ENCODE measurements at places on chromosomes 7 and 10.
A peak's percentile ranks its signal among the peaks of the same experiment; 100 is the strongest.

DNA sequence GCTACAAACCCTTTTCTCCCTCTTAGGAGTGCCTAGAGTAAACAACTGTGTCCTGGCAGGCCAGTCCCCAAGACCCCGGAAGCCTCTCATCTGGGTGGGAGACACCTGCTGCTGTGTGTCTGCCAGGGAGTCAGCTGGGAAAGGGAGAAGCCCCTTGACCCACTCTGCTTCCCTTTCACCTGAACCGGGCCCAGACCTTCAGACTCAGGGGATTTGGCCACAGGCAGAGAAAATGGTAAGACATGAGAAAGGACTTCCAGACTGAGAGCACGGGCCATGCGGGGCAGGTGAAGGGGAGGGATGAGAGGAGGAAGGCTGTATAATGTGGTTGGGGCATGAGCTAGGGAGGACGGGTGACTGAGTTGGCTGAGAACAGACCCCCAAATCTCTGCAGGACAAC, 36.0 kb upstream of the NPFFR1 start:
- no peak for DNase-seq

DNA sequence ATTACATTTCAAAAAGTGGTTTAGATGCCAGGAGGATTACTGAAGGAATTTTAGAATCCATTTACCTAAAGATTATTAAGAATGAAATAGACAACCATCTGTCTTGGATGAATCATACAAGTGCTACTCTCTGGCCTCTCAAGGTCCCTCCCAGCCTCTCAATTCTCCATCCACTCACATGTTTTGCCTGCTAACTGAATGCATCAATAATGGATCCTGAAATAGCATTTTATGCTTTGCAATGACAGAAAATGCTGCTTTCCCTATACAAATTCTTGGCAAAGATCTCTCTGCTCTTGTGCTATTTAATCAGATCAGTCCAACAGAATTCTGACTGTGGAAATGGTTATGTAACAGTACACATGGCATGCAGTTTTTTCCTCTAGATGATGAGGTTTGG, 68.1 kb downstream of the HBP1 start:
- DNase-seq: no peak

GRCh38 chr7:4712281-4713182, 30.4 kb downstream of the FOXK1 start:
- no peak for DNase-seq

- no peak for DNase-seq
These were observed 477.1 kb downstream of the RPS24 start for GRCh38 chr10:78510566-78511323.

DNA sequence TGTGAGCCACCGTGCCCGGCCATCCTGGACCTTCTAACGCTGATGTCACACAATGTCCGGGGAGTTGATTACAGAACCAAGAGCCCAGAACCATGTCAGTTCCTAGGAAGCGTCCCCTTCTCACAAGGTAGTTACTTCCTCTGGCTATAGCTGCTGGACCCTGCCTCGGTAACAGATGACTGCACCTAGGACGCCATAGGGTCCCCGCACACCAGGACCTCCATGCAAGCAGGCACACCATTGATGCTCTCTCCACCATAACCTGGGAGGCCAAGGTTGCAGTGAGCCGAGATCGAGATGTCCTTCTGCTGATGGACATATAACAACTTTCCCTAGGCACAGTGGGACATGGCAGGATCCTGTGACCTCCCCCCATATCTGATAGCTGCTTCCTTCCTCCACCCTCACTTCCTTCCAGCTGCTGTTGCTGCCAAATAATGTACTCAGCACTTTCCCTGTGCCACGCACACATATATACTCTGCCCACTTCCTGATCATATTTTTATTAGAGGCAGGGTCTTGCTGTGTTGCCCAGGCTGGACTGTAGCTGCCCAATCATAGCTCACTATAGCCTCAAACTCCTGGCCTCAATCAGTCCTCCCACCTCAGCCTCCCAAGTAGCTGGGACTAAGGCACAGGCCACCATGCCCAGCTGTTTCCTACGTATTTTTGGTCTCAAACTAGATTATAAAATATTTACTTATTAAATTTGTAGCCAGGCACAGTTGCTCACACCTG, 3.5 kb upstream of the SNX8 start:
- no peak for DNase-seq

GRCh38 chr7:30708983-30709382, 26.7 kb upstream of the CRHR2 start:
- DNase-seq: no peak

DNA sequence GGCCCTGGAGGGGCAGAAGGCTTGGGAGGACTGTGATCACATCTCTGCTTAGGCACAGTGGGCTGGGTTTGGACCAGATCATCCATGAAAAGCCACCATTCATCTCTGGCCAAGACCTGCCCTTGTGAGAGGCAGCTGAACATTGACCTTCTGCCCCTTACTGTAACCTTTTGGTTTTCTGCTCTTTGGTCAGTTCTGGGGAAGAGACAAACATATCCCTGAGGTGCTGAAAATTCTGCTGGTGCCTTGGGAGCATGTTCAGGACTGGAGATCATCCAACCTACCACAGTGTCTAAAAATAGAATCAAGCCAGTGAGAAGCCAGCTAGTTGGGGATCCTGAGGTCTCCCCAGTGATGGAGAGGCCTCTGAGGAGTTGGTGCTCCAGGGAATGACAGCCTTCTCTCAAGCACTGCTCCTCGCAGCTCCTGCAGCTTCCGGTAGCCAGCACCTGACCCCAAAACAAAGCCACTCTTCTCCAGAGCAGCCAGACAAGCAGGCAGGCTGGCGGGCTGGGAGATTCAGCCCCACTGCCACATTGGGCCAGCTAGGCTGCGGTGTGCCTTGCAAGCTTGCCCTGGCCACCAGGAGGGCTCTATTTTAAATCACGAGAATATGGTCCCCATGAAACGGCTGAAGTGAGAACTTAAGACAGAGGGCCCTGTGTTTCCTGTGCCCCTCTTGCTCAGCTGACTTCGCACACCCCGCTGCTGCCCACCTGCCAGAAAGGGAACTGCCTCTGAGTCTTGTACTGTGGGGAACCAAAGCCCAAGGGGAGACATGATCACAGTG, 37.8 kb upstream of the UBE2H start:
- peak; percentile 3 for DNase-seq

GRCh38 chr7:155531681-155532080, 14.7 kb downstream of the CNPY1 start:
- DNase-seq: no peak

DNA sequence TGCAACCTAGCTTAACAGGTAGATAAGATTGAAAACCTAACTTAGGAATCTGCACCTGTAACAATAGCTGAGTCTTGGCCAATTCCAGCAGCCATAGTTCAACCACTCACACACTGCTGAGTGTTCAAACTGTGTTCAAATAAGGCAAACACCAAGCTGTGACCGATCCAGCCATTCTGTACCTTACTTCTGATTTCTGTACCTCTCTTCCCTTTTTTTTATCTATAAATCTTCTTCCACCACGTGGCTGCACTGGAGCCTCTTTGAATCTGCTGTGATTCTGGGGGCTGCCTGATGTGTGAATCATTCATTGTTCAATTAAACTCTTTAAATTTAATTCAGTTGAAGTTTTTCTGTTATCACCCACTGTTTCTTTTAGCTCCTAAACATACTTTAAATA, 15.7 kb upstream of the FOXL3 start:
- DNase-seq: no peak

- DNase-seq: no peak
These were observed 104.3 kb downstream of the TRIM24 start for GRCh38 chr7:138564365-138564764.

GRCh38 chr10:89224739-89225443, 17.8 kb upstream of the CH25H start:
- peak; percentile 43 for DNase-seq

- DNase-seq: no peak
These were observed 96.6 kb upstream of the PARD3 start for GRCh38 chr10:34911661-34912205.

DNA sequence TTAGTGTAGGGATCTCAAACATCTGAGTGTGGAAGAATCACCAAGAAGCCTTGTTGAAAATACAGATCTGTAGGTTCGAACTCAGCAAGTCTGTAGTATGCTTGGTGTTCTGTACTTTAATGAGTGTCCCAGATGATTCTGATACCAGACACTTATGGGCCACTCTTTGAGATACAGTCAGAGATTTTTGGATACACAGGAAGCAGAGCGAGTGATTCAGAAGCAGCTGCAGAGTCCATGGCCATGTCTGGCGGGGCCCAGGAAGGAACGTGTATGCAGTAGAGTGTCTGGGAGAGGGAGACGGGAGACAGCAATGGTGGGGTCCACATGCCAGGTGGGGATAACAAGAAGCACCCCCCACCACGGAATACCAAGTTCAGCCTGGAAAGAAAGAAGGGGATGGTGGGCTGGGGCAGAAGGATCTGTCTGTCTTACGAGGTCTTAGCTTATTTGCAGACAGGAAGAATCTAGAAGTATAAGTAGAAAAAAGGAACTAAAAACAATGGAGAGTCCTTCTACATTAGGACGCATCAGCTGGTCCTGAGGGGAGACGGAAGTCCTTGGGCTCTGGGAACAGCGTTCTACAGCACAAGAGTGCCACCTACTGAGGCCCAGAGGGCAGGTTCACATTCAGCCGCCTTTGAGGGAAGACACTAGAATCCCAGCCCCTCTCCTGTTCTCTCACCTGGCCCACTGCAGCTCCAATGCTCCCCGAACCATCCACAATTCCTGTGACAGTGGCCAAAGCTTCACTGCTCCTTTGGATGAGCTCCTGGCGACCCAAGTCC, 55.4 kb downstream of the SLC37A3 start:
- DNase-seq: peak; percentile 59

GRCh38 chr10:79380125-79380945, 33.1 kb downstream of the PPIF start:
- no peak for DNase-seq

DNA sequence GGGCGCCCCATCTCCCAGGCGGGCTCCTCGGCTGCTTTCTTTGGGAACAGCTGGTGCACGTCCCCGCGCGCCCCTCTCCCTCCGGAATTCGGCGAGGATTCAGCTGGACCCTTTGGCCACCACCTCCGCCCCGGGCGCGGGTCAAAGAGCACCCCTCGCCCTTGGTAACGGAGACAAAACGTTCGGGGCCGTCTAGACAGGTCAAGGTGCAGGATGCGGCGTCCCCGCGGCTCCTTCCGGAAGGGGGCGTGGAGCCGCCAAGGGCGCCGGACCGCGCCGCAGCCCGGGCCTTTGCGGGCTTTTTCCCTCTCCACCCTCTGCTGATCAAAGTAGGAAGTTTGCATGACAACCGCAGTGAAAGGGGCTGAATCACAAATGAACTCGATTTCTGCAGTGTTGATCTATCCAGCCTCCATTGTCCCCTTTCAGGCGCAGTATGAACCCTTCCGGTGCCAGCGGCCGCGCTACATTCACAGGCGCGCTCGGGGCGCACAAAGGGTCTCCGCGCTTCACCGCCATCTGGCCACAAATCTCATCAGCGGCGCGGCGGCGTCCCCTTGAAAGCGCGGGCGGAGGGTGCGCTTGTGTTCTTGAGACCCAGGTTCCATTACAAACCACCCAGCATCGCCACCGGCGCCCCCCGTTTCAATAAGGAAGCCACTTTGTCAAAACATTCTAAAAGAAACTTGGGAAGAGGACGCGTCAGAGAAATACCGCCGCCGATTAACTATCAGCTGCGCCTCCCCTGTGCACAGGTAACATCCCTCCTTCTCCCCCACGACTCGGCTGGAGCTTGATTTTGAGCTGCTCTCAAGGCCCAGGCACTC, 36.4 kb downstream of the CNPY1 start:
- no peak for DNase-seq

GRCh38 chr10:95545981-95546380, 15.2 kb downstream of the SORBS1 start:
- DNase-seq: no peak

- no peak for DNase-seq
These were observed 3.1 kb upstream of the PAPSS2 start for GRCh38 chr10:87656431-87657072.
